ENCODE measurements at places on chromosomes 11 and 22. TPM values are rescaled to one million over a fixed set of nuclear protein-coding genes. Genes with fewer than 3 reads are reported as not detected.
A peak's percentile ranks its signal among the peaks of the same experiment; 100 is the strongest.

GRCh38 chr11:47879259-47880158, 31.4 kb upstream of the NUP160 start:
- no peaks in the 10 kb centered on the region for H3K27me3 ChIP-seq
- DNase-seq = no peak
- H3K4me1 ChIP-seq = no peaks in the 10 kb centered on the region
- no peak overlapping the region for H3K4me3 ChIP-seq
- no peaks in the 10 kb centered on the region for H3K36me3 ChIP-seq

- no peak overlapping the region for H3K4me3 ChIP-seq
- no peaks in the 10 kb centered on the region for H3K4me1 ChIP-seq
- H3K36me3 ChIP-seq = no peaks in the 10 kb centered on the region
- H3K27ac ChIP-seq = no peak overlapping the region
- DNase-seq = no peak
These were observed 99.3 kb upstream of the FAT3 start for GRCh38 chr11:92125321-92125720.

DNA sequence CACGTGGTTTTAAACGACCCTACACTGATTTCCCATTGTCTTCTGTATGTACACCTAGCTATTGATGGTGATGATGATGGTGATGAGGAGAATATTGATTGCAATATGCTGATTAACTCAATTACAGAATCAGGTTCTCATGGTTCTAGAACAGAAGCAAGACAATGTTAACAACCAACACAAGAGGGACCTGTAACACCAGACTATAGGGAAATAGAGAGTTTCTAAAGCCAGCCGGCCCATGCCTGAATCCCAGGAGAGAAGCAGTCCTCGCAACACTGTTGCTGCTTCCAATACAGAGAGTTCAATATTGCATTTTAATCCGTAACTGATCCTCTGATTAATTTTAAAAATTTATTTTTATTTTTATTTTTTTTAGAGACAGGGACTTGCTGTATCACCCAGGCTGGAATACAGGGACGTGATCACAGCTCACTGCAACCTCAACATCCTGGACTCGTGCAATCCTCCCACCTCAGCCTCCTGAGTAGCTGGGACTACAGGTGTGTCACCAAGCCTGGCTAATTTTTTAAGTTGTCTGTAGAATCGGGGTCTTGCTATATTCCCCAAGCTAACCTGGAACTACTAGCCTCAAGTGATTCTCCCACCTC, 22.2 kb upstream of the UBASH3B start:
- no peak overlapping the region for H3K27ac ChIP-seq
- H3K4me3 ChIP-seq = no peak overlapping the region
- H3K36me3 ChIP-seq = no peaks in the 10 kb centered on the region
- no peak for DNase-seq

DNA sequence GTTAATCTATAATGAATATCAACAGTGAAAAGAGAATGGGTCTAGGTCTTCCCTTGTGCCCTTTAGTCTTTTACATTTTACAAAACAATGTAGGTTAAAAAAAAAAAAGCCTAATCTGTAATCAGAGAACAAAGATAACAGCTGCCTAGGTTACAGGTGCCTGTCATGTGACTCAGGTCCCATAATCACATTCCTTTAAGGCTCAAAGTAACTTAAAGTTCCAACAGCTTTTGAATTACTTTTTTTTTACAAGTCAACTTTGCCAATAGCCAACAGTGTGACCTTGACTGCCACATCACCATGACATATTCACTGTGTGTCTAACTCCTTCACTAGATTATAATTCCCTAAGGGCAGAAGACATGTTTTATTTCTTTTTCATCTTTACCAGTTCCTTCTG, 237.0 kb upstream of the API5 start:
- H3K4me1 ChIP-seq = no peaks in the 10 kb centered on the region
- H3K4me3 ChIP-seq = no peak overlapping the region
- no peaks in the 10 kb centered on the region for H3K27me3 ChIP-seq
- no peaks in the 10 kb centered on the region for H3K36me3 ChIP-seq

GRCh38 chr11:30652801-30653200, 66.6 kb upstream of the MPPED2 start:
- no peak overlapping the region for H3K27ac ChIP-seq
- H3K36me3 ChIP-seq = no peaks in the 10 kb centered on the region
- DNase-seq = no peak
- H3K4me3 ChIP-seq = no peak overlapping the region
- H3K27me3 ChIP-seq = no peaks in the 10 kb centered on the region

GRCh38 chr11:15591112-15591537, 476.4 kb downstream of the INSC start:
- no peak overlapping the region for H3K4me3 ChIP-seq
- no peaks in the 10 kb centered on the region for H3K36me3 ChIP-seq
- no peaks in the 10 kb centered on the region for H3K27me3 ChIP-seq

DNA sequence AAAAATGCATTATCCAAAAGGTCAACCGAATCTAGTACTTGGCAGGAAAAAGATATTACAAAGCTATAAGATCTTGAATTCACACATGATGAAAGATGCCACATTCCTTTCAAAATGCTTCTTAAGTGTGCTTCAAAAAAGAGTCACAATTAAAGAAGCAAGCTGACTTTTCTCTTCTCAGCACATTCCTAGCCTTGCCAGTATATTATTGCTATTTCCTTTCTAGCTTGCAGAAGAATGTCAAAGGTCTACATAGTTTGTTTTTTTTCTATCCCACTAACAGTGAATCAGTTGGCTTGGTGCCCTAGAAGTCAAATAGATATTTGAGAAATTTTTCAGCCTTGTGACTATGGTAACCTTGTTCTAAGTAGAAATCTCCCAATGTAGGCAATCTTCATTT, 56.8 kb downstream of the GUCY1A2 start:
- H3K27ac ChIP-seq = no peak overlapping the region
- DNase-seq = no peak
- H3K4me3 ChIP-seq = no peak overlapping the region
- no peaks in the 10 kb centered on the region for H3K27me3 ChIP-seq
- no peaks in the 10 kb centered on the region for H3K36me3 ChIP-seq

DNA sequence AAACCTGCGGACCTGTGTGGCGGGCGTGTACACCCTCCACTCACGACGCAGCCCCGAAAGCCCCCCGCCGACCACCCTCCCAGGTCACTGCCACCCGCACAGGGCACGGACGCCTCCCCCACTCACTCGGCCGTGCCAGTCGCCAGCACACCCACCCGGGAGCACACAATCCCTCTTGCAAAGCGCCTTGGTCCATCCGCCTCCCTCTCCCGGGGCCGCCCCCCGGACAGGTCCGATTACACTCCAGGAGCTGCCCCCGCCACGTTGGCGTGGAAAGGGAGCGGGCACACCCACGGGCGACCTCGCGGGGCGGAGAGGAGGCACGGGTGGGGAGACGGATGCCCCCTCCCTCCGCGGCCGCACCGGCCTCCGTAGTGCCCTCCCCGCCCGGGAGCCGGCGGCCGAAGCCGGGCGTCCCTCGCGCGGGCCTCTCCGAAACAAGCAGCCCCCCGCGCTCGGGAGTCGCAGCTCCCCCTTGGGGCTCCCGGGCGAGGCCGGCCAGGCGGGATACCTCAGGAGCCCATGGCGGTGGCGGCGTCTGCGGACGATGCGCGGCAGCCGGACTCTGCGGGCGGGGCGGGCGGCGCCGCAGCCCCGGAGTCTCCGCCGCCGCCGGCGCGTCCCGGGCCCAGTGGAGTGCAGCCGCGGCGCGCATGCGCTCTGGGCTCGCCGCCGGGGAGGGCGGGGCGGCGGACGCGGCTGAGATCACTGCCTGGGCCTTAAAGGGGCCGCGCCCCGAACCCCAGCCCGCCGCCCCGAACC, at the start of gene TMEM184B:
TSS of gene TMEM184B (minus strand) at position 638 of the 762 bp plus-strand sequence. CDS start 25,049 bp downstream, outside the sequence.
- peak; percentile 84 for DNase-seq
- no peaks in the 10 kb centered on the region for H3K27me3 ChIP-seq
- H3K4me1 ChIP-seq = peaks cover 41% of the 10 kb centered on the region
- no peaks in the 10 kb centered on the region for H3K36me3 ChIP-seq

DNA sequence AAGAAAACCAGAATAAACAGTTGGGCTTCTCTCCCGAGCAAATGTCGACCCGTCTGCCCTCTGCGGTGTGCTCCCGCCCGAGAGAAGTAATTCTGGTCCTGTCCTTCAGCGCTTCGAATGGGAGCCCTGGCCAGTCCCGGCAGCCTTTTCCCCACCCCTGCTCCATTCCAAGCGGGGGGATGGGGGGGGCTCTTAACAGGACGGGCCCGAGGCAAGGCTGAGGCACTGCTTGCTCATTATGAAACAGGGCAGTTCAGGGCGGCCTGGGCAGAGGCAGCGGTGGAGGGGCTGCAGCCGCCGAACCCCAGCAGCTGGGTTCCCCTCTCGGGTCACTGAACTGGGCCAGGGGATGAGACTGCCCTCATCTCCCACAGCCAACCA, 9.1 kb downstream of the BACE1-AS start:
- DNase-seq = peak; percentile 58
- no peak overlapping the region for H3K27ac ChIP-seq
- H3K4me3 ChIP-seq = no peak overlapping the region

DNA sequence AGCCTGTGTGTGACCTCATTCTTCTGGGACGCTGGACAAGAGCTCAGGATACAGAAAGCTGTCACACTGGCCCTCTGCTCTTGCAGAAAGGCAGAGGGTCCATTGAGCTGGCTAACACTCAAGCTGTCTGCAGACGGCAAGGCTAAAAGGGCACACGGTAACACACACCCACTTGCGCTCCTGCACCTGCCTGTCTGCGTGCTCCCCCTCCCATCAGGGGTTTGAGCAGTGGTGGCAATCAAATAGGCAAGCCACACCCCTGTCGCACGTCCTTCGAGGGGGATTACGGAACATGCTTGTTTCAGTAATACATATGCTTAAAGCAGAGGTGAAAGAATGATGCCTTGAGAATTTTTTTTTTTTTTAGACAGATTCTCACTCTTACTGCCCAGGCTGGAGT, 7.1 kb upstream of the QSER1 start:
- no peak overlapping the region for H3K27ac ChIP-seq
- H3K4me3 ChIP-seq = no peak overlapping the region
- H3K27me3 ChIP-seq = no peaks in the 10 kb centered on the region

DNA sequence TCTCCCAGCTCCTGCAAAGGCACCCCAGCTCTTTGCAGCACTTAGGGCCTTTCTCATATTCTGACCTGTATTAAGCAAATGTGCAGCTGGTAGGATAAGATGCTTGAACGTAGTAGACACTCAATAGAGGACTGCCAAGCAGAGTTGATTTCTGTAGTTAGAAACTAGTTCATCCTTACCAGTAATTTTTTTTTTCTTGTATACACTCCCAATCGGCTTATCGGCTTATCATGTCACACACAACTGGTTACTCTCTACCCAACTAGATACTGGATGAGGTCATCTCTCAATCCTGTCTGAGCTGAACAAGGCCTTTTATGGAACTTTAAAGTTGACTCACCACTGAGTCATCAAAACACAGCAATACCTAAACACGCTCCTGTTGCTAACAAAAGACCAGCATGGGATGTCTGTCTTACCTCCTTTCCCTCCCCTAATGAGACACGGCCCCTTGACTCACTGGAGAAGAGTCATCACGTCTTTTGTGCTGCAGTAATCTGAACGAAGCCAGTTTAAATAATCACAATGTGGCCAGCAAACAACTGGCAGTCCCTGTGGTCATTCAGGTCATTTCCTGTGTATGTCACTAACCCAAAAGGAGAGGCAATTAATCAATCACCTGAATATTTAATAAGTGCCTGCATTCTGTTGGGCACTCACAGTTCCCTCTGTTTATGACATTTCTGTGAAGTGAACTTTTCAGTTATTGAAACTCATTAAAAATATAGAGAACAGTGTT, 7.5 kb upstream of the WEE1 start:
- H3K4me1 ChIP-seq = peaks cover 3% of the 10 kb centered on the region
- no peak overlapping the region for H3K4me3 ChIP-seq
- no peaks in the 10 kb centered on the region for H3K27me3 ChIP-seq

DNA sequence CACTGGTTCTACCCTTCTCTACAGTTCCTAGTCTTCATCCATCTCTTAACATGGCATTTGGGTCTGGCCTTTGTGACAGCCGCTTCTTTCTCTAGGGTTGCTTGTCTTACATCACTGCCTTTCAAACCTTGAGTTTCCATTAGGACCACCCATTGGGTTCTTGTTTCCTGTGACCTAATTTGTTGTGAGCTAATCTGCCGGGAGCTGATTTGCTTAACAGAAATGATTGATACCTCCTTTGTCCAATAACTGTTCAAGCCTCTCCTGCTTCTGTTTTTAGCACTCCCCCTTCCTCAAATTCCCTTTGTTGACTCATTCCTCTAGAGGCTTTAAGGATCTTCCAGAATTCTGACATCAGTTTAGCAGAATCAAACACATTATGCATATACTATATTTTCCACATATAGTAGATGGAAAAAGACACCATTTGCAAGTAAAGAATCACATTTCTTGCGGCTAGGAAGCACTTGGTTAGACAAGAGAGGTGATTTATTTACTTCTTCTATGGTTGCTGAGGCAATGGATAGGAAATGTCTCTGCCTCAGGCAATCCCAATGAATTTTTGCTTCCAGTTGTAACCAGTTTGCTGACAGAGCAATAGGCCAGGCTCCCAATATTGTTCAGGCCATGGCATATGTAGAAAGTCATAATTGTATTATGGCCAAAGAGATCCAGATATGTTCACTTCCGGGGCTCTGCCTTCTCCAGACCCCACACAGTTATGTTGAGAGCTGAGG, 130.7 kb downstream of the SNX19 start:
- H3K36me3 ChIP-seq = no peaks in the 10 kb centered on the region
- no peaks in the 10 kb centered on the region for H3K27me3 ChIP-seq
- H3K4me3 ChIP-seq = no peak overlapping the region
- no peak overlapping the region for H3K27ac ChIP-seq
- DNase-seq = no peak

DNA sequence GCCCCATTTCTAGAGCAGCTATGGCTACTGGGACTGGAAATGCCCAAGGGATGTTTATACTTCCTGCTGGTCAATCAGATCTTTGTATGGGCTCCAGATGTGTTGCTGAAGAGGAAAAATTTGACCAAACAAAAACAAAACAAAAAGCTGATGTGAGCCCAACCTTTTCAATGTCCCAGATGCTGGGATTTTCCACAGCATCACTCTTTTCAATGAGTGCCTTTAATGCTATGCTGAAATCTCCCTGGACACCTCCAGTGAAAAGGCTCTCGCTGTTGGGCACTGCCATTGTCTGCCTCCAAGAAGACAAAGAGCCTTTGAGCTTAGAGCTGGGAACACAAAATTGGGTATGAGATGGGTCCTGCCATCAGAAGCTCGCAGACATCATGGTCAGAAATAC, 671.9 kb downstream of the NTM start:
- DNase-seq = no peak
- no peak overlapping the region for H3K4me3 ChIP-seq
- no peaks in the 10 kb centered on the region for H3K4me1 ChIP-seq

DNA sequence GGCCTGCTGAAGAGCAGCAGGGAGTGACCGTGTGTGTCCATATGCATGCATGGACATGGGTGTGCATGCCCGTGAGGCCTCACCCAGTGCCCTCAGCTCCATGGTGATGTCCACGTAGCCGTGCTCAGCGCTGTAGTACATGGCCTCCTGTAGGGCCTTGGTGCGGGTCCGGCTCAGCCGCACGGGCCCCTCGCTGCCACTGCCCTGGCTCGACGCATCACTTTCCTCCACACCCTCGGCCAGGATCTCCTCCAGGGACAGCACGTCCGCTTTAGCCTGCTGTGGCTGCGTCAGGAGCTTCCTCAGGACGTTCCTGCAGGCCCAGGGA, 57.0 kb downstream of the NAT10 start:
- H3K36me3 ChIP-seq = no peaks in the 10 kb centered on the region
- no peak overlapping the region for H3K4me3 ChIP-seq
- no peaks in the 10 kb centered on the region for H3K27me3 ChIP-seq
- no peak for DNase-seq

The OR5A1 gene
- not detected for total RNA-seq

The GAS2 gene
- total RNA-seq = 1.2 TPM

The BEST1 gene
- total RNA-seq = 4.1 TPM

The SPCS2 gene
- 38.6 TPM for total RNA-seq

The ESAM gene
- total RNA-seq = 36.9 TPM

The OR51A4 gene
- total RNA-seq = not detected

The ANKK1 gene
- 0.54 TPM for total RNA-seq

The BIRC3 gene
- total RNA-seq = 4.5 TPM

The MRPL23 gene
- total RNA-seq = 155 TPM
